ENCODE measurements at places on chromosomes 7 and 10.

DNA sequence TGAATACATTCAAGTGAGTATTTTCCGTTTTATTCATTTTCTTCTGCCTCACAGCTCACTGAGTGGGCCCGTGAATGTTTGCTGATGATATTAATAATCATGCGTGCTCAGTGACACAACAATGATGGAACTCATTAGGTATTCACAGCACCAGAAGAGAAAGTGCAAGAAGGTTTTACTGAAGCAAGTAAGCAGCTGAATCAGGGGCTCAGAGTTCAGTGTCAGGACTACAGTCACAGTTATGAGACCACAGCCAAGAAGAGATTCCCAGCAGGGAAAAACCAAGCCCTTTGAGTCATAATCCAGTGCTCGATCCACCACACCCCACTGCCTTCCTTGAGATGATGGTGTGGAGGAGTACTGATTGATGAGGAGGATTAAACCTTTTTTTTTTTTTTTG is 247.4 kb downstream of the KIAA1217 start:
- no peak for DNase-seq

GRCh38 chr10:4383651-4384098 is 442.3 kb upstream of the AKR1E2 start:
- DNase-seq: no peak

GRCh38 chr10:110274647-110275046 is 30.1 kb downstream of the SMNDC1 start:
- no peak for DNase-seq

DNA sequence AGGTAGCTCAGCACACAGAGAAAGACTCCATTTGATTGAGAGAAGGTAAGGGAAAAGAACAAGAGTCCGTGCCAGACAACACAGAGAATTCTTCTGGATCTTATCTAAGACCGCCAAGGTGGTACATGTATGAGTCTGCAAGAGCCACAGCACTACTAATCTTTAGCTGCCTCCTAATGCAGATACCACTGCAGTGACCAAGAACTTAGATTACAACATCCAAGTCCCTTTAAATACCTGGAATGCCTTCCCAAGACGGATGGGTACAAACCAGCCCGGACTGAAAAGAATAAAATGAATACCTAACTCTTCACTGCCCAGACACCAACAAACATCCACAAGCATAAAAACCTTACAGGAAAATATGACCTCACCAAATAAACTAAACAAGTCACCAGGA is 33.3 kb downstream of the TFEC start:
- DNase-seq: no peak

- DNase-seq: no peak
Measured at GRCh38 chr10:61628151-61628874, 34.4 kb upstream of the CABCOCO1 start.

- DNase-seq: no peak
Measured at GRCh38 chr10:128296253-128297007, 170.2 kb upstream of the MKI67 start.

- DNase-seq: no peak
Measured at GRCh38 chr7:122148878-122149277, 4.8 kb upstream of the AASS start.

GRCh38 chr7:95001815-95002561 is 94.6 kb downstream of the PPP1R9A start:
- DNase-seq: no peak

GRCh38 chr10:75774783-75775490 is 343.5 kb downstream of the LRMDA start:
- DNase-seq: no peak

- DNase-seq: peak; percentile 60
Measured at GRCh38 chr10:11505639-11506038, 105.8 kb downstream of the USP6NL start.

- peak; percentile 33 for DNase-seq
Measured at GRCh38 chr7:105389088-105389650, 448 bp upstream of the SRPK2 start.

GRCh38 chr10:91340613-91341362 is 69.4 kb upstream of the HECTD2 start:
- DNase-seq: no peak

- no peak for DNase-seq
Measured at GRCh38 chr7:45919993-45920459, 1.0 kb downstream of the IGFBP3 start.

DNA sequence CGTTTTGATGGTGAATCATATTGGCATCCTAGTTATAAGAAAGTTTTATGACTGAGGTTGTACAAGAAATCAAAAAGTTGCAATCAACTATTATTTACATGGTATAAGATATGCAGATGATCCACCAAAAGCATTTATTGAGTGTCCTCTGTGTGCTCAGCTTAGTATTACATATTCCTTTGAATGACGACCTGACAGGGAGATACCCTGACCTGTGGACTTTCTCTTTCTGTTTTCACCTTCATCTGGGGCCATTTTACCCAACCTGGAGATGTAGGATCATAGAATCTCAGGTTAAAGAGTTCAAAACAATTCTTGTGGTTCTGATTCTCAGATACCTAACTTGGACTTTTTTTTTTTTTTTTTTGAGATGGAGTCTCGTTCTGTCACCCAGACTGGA is 269.1 kb upstream of the SORCS1 start:
- no peak for DNase-seq

All from neuronal stem cell (in vitro differentiated cells).